ENCODE measurements at places on chromosomes 4 and X.

DNA sequence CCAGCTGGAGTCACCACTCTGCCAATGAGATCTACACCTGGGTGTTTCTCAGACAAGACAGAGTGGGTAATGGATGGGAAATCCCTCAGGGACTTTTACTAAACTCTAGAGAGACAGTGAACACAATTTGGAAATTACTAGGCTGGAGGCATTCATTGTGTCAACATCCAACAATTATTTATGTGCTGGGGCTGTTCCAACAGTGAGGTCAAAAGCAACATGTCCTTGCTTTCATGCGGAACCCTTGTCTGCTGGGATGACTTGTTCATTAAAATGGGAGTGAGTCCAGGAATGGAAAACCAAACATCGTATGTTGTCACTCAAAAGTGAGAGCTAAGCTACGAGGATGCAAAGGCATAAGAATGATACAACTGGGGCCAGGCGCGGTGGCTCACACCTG lies 54.0 kb downstream of the DRD5 start:
- no peak for DNase-seq

GRCh38 chr4:78764498-78764961 lies 11.6 kb upstream of the BMP2K start:
- DNase-seq = no peak

DNA sequence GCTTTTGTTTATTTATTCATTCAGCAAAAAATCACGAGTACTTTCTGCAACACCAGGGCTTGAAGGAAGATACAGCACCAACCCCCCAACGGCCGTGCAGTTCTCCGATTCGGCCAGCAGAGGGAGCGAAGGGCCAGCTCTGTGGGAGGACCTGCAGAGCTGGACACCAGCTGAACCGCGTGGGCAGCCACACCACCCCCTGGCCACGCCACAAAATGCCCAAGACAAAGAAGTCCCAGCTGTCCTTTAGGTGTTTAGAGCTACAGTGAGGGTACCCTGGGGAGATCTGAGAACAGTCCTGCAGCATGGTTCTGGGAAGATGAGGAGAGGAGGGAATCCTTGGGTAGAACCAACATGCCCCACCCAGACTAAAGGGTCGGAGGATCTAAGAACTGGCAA lies 83.1 kb downstream of the RELL1 start:
- DNase-seq = peak; percentile 57

GRCh38 chr4:184424993-184425758 lies 49.2 kb downstream of the IRF2 start:
- DNase-seq = no peak

GRCh38 chr4:52910115-52910514 lies 48.0 kb downstream of the RASL11B start:
- no peak for DNase-seq

GRCh38 chr4:121030711-121031110 lies 41.6 kb downstream of the NDNF start:
- DNase-seq = no peak

DNA sequence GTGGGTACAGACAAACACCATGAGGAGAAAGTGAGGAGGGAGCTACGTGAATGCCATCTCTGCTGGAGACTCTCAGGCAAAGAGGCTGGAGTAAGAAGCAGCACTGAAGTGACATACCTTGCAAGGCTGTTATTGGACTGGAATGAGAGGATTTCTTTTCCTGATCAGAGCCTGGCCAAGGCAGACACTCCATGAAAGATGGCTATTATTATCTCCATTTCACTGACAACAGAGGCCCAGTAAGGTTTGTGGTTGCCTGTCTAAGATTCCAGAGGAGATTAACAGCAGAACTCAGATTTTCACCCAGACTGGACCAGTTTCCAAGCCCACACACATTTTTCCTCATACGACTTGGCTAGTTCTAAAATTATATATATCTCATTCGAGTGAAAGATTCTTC lies 162.0 kb upstream of the EOLA2 start:
- no peak for DNase-seq

DNA sequence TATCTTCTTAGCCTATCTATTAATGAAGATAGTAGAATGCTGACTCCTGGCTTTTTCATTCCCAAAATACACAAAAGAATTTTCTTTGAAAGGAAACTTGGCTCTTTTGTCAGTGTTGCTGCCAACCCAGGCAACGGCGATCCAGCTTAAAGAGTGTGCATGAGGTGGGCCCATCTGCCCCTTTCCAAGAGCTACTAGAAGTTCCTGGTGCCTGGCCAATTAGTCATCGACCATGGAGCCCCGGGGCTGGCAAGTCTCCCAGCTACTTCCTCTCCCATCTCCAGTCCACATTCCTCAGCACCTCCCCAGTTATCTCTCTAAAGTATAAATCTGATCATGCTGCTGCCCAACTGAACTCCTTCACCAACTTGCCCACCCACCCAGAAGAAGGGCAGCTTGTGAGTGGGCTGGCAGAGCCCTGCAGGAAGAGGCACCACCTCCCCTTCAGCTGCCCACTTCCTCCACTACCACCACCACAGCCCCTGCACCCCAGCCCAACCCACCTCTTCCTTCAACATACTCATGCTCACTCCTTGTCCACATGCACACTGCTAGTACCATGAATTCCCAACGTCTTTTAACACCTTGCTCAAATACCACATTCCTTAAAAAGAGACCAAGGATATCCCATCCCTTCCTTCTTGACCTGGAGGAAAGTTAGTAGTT lies 158.2 kb upstream of the MAP3K15 start:
- DNase-seq = no peak

DNA sequence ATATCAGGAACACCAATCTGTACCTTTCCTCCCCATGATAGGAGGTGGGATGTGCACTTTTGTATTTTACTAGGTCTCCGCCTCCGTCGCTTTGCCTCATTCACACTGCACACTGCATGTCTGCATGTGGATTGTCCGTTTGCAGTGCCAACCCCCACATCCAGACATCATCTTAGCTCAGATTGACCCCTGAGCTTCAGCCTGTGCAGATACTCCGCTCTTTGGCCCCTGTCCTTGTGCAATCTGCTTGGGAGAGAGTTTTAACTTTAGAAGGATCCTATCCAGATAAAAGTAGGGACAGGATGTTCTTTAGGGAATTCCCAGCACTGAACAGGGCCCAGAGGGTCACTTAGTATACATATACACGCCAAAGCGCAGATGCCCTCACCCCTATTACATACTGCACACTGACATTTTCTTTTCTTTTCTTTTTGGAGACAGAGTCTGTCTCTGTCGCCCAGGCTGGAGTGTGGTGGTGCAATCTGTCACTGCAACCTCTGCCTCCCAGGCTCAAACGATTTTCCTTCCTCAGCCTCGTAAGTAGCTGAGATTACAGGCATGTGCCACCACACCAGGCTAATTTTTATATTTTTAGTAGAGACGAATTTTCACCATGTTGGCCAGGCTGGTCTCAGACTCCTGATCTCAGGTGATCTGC lies 43.3 kb upstream of the FBXW7 start:
- DNase-seq = no peak

All from activated gamma-delta T cell treated with anti-CD3 and anti-CD28 coated beads, Interleukin-2, amount 50 U/mL, for 16 hours (primary cell).